ENCODE measurements at places on chromosomes 7 and 10.

DNA sequence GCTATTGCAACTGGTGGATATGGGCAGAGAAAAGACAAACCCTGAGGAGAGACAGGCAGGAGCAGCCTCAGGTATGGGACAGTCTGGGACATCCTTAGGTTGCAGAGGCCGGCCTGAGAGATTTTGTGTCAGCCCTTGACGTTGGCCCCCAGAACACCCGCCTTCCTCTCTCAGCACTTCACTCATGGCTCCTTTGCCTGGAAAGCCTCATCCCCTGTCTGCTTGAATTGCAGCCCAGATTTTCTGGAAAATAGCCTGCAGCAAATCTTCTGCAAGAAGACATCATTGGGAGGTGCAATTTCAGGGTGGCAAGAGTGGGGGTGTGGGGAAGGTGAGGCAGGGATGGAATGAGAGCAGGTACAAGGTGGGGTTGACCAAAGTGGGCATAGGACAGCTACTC is 2.2 kb upstream of the FRMD4A start:
- DNase-seq: no peak

- DNase-seq: no peak
These were observed 156.7 kb downstream of the CDH23 start for GRCh38 chr10:71553432-71553831.

DNA sequence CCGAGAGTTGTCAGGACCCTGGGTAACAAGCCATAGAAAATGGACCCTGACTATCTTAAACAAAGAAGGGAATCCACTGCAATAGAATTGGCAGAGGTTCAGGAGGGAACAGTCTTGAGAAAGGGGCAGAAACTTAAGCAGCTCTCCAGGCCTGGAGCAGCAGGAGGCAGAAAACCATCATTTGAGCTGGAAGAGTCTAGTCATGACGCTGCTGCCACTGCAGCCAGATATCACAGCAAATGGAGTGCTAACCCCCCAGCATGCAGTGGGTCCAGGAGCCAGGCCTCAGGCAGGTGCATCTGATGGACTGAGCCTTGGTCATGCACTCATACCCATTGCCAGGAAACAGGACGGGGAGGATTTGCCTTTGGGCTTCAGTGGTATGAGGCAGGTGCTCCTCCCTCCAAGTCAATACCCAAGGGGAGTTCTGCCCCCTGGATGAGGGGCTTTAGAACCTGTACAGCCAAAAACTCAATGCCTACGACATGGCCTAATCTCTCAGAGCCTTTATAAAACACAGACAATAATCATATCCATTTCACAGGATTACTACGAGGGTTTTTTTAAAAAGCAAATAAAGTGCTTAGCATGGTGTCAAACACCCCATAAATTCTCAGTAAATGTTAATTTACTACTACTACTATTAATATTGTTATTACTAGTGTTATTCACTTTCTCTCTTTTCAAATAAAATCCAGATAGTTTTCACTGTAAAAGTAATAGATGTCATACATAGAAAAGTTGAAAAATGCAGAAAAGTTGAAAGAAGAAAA is 30.7 kb downstream of the DUSP5 start:
- DNase-seq: no peak

DNA sequence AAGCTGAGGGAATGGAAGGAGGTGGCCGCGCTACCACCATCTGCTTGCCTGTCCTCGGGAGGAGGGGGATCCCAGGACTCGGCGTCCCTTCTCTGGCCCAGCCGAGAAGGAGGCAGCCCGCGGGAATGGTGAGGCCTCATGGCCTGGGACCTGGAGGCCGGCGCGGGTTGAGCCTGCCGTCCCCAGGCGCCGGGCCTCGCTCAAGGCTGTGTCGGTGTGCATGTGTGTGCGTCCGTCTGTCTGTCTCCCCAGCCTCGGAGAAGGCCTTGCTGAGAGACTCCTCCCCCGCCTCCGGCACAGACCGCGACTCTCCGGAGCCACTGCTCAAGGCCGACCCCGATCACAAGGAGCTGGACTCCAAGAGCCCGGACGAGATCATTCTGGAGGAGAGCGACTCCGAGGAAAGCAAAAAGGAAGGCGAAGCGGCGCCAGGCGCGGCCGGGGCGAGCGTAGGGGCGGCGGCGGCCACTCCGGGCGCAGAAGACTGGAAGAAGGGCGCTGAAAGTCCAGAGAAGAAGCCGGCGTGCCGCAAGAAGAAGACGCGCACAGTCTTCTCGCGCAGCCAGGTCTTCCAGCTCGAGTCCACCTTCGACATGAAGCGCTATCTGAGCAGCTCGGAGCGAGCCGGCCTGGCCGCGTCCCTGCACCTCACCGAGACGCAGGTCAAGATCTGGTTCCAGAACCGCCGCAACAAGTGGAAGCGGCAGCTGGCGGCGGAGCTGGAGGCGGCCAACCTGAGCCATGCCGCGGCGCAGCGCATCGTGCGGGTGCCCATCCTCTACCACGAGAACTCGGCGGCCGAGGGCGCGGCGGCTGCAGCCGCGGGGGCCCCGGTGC is 1.3 kb downstream of the HMX3 start:
- no peak for DNase-seq

- DNase-seq: no peak
These were observed 584 bp upstream of the ZMIZ1 start for GRCh38 chr10:79068203-79068561.

- no peak for DNase-seq
These were observed 964.6 kb upstream of the CELF2 start for GRCh38 chr10:10053051-10053450.

DNA sequence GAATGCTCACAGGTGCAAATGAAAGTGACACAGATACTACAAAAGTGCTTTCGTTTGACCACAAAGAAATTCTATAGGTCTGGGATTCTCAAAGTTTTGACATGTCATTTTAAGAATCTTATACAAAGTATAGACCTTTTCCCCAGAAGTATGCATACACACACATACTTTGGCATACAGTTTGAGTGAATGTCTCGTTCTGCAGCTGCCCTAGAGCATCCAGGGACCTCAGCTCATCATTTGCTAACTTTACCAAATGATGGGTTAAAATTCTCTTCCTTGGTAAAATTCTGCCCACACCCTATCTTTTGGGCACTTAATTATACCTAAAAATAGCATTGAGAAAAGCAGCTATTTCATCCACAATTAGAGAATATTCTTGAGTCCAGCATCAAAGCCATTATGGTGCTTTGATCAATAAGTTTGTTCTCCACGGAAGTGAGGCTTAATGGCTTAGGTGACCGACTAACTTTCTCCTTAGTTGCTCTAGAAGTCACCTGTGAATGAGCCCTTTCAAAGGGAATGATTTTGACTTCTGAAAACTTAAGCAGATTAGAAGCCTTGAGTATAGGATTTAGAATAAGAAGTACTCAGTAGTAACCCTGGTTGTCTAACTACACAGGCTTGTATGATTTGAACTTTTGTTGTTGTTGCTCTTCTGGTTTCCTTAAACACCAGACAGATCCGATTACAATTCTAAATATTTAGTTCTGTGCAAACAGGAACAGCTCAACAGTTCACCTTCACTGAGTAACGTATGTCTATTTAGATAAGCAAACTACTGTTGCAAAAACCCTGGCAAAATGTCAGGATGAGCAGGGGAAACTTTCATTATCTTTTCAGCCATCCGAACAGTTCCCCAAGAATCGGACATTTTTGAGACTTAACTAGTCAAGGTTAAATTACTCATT is 70.6 kb downstream of the CNNM2 start:
- no peak for DNase-seq

DNA sequence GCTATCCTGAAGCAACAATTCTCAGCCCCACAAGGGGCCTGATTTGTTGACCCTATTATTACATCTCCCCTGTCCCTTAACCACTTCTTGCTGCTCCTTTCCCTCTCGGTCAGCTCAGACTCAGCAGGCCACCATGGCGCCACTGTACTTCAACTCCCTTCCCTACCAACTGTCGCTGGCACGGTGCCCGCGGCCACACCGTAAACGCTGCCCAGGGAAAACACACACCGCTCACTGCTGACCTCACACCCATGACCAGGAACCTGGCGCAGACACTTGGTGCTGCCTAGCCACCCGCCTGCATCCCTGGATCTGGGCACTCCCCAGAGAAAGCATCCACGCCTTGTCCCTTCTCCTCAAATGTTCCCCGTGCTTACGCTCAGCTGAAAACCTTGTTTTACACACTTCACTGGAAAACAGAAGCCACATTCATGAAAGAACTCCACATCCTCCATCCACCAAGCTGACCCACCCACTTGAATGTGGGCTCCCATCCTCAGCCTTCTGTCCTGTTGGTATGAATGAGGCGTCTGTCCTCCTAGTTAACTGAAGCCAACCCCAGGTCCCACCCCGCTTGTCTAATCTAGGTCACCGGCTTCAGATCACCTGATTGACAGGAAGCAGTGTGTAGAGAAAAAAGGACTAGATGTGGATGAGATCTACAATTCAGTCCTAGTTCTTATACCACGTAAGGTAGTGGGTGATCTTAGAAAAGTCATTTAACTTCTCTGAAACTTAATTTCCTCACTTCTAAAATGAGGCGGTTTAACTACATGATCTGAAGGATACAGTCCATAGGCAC is 28.5 kb upstream of the CRYGN start:
- DNase-seq: no peak

DNA sequence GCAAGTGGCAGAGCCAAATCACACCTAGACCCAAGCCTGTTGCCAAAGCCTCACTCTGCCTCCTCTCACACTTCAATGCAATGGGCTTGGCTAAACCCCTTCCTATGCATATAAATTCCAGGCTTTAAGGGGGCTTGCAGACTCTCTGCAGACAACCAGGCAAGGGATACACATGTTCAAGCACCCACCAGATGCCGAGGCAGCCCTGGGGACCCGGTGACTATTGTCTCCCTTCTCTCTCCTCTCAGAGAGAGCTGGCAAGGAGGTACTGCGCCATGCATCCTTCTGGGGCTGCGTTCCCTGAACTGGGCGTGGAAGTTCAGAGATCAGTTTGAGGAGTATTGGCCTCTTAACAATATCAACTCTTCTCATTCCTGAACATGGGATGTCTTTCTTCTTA is 131.2 kb downstream of the ARHGAP22 start:
- no peak for DNase-seq

DNA sequence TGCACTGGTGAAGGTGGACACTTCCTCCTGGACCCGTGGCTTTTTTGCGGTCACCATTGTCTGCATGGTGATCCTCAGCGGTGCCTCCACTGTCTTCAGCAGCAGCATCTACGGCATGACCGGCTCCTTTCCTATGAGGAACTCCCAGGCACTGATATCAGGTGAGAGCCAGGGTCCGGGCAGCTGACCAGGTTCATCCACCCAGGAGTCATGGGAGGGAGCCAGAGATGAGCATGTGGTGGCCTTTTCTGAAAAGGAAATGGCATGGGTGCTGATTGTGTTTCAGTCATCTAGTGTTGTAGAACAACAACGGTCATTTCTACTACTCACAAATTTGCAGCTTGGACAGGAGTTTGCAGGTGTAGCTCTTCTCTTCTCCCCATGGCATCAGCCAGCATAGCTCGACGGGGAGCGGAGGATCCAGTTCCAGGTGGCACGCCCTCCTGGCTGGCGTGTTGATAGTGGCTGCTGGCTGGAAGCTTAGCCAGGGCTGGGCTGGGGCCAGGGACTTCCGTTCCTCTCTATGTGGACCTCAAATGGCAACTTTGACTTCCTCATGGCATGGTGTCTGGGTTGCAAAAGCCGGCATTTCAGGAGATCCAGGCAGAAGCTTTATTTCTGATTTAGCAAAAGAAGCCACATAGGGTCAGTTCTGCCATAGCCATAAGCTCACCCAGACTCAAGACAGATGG is 32.7 kb downstream of the SLC29A3 start:
- no peak for DNase-seq

GRCh38 chr7:65444899-65445823 is 71.5 kb downstream of the ZNF92 start:
- no peak for DNase-seq

DNA sequence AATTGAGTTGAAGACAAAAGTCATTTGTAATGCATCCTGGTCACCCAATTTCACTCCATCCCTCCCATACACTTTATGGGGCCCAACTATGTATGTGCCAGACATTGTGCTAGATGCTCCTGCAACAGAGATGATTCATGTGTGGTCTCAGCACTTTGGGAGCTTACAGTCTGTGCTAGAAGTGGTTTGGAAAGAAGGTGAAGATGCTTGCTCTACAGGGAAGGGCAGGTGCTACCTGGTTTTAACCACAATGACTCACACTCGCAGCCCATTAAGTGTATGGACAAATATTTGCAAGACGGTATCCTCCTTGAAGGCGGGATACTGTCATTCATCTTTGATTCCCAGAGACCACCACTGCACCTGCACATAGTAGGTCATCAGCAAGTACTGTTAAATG is 257.6 kb downstream of the OTUD1 start:
- DNase-seq: no peak

DNA sequence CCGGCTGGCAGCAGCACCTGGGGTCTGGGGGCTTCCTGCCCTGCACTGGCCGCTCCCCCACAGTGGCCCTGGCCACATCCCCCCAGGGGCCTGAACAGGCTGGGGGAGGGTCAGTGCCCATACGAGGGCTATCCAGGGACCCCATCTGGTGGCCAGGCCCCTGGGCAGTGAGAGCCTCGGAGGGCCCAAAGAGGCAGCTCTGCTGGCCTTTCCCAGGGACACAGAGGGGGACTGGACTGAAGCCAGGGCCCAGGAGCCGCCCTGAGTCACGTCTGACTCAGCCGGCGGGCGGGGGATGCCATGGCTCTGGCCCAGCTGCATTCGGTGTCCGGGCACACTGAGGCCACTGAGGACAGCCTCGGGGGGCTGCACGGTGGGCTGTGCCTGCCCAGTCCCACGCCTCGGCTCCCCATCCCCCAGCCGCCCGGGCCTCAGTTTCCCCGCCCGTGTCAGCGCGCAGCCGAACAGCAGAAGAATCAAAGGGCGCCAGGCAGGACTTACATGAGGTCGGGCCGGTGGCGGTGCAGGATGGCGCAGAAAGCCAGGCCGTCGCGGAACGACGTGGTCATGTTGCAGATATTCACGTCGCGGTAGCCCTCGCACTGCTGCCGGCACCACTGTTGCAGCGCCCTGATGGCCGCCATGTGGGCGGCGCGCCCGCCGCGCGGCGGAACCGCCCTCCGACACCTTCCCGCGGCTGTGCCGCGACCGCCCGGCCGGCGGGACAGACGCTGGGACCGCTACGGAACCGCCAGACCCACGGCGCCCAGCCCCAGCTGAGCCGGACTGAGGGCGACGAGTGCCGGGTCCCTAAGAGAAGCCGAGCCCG is at the start of gene MICALL2:
Gene MICALL2 (minus strand): TSS at position 788 of the 829 bp plus-strand sequence. CDS start 144 bp downstream, at position 644.
- DNase-seq: peak; percentile 16

DNA sequence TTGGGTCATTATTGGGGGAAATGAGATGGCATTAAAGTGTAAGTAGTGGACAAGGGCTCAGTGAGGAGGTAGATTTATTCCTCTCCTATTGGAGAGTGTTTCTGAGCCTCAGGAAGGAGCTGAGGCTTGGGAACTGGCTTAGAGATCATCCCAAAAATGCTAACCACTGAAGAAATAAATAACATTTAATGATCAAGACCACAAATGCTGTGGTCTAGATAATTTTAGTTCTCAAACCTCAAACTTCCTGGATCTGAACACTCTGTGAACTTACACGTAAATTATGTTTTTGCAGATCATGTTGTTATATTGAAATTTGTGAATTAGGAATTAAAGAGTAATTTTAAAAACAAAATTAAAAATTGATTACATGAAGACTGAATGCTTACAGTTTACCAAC is 27.3 kb downstream of the MDFIC start:
- DNase-seq: no peak

Data from substantia nigra (tissue), 51 donors.